ENCODE measurements at places on chromosomes 5 and 9.

DNA sequence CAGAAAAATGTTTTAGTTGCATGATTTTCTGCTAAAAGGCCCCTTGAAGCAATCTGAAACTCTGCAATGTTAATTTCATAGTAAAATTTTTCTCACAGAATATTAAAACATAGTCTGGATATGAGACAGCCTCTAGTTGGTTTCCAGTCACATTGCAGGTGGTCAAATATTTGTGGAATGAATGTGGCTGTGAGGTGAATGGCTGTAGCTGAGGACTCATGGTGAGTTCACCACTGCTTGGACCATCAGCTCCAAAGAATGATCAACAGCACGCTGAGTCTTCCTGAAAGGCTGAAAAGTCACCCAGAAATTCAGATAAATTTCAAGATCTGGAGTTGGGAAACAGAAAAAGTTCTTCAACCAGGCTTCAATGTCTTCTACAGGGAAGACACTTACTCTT lies 79.8 kb downstream of the MAT2B start:
- peak; percentile 62 for DNase-seq

GRCh38 chr5:153964880-153965645 lies 73.6 kb downstream of the FAM114A2 start:
- peak; percentile 27 for DNase-seq

DNA sequence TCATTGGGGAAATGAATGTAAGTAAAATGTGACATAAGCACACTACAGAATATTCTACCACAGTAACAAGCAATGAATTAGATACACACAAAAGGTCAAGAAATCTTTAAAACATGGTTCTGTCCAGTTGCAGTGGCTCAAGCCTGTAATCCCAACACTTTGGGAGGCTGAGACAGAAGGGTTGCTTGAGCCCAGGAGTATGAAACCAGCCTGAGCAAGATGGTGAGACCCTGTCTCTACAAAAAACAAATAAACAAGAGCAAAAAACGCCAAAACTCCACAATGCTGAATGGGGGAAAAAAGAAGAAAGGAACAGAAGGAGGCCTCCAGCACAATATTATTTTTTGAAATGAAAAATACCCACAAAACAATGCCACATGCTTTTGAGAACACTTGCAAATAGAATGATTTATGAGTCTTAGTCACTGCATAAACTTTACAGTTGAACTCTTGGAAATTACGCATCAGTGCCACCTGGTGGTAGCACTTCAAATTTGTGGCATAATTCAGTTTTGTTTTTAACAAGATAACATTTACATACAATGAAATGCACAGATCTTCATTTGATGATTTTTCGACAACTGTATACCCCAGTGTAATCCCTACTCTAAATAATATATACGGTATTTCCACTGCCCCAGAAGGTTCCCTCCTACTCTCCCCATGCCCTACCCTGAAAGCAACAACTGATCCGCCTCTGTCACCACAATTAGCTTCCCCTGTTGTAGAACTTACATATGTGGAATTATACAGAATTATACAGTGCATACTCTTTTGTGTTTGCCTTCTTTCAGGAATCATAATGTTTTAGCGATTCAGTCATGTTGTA lies 14.4 kb upstream of the SPINK4 start:
- DNase-seq, result peak; percentile 79

- DNase-seq, result no peak
Observed at GRCh38 chr5:151036556-151036955, 16.2 kb downstream of the GPX3 start.

Measured in HFFc6 (cell line).